SK-N-SH (cell line): ENCODE measurements at places on chromosomes 1 and 21.
A peak's percentile ranks its signal among the peaks of the same experiment; 100 is the strongest.

- peak; percentile 14 for DNase-seq
Observed at GRCh38 chr21:44405948-44406872, 49.1 kb upstream of the LRRC3 start.

GRCh38 chr1:4380564-4381168, 273.7 kb upstream of the AJAP1 start:
- DNase-seq = no peak

DNA sequence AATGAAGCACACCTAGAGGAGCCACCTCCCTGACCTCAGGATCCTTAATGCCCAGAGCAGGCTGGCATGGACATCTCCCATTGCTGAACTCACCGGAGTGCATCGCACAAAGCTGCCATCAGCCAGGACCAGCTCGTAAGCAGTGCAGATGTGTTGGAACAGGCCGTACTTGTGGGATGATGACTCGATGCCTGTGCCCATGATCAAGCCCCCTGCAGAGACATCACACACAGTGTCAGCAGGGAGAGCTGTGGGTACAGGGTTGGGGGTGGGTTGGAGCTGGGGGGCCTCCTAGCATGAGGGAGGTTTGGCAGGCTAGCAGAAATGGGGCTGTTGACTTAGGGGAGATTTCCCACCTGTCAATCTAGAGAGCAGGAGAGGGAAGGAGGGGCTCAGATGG, 12.0 kb downstream of the DHCR24 start:
- no peak for DNase-seq

DNA sequence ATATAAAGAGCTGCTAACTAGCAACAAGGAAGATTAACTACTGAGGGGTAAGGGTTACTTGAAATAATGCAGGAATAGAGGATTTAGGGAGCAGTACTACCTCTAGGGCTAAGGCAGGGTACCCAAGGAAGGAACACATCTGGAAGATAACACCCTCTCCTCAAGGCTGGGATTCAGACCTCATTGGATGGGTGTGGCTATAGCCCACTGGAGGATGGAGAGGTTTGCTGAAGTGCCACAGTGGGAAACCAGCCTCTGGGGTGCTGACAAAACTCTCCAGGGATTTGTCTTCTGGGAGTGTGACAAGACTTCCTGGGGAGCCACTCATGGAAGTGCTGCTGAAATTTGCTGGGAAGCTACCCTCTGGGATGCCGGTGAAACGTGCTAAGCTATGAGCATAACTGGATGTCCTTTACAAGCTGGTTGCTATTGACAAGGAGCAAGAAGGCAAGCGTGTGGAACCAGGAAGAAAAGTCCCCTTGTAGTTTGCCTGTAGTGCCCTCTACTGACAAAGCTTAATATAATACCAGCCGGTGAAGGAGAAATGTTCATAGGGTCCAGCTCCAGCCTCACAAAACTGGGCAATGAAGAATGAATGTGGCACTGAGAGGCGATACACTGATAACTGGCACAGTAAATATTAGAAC, 122.8 kb upstream of the USP24 start:
- DNase-seq = peak; percentile 48

DNA sequence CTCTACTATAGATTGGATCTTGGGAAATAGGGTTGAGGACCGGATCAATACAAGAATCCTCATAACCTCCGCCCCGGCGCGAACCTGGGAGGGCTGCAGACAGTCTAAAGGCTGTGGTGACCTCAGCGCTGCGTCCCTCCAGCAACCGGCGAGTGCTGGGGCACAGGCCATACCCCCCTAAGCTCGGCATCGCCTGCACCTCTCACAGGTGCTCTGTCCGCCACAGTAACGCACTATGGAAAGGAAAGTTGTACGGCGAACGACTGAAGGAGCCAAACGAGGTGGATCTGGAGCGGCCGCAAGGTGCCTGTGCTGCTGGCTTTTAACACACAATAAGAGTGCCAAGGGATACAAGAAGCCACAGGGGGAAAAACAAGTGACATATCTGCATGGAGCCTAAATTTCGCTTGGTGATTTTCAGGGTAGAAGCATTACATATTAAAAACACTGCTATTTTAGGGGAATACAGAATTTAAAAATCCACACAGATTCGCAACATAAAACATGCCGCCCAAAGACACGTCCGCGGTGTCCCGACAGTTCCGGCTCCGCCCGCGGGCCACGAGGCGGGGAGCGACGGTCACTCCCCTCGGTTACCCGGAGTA, 1.4 kb upstream of the RBM15 start:
- peak; percentile 34 for DNase-seq

DNA sequence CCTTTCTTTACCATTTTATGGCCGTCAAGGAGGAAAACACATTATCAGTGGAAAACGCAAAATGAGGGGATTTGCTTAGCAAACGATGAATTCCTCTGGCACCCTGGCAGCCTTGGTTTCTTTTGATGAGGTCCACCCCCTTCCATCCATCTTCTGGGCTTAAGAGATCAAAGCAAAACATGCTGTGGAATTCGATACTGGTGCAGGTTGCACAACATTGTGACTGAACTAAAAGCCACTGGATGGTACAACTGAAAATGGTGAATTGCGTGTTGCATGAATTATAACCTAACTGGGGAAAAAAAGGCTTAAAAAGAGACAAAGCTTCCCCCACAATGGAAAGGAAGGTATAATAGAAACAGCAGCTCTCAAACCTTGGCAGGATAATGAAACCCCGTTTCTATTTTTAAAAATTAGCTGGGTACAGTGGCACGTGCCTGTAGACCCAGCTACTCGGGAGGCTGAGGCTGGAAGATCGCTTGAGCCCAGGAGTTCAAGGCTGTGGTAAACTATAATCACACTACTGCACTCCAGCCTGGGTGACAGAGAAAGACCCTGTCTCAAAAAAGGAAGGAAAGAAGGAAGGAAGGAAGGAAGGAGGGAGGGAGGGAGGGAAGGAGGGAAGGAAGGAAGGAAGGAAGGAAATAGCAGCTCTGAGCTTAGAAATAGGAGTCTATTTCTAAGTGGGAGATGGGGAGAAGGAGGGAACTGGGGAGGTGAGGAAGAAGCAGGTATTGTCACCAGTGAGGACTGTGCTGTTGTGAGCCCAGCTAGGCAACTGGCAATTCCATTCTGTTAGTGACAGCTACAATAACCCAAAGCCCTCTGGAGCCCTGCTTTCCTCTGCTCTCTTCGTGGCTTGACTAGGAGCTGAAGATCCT, 29.0 kb upstream of the LGALS8 start:
- DNase-seq = no peak

- DNase-seq = no peak
Observed at GRCh38 chr21:27507695-27508094, 540.8 kb upstream of the ADAMTS5 start.

GRCh38 chr1:204042516-204042915, 30.4 kb upstream of the SOX13 start:
- no peak for DNase-seq
